CD14-positive monocyte (primary cell): ENCODE measurements at places on chromosomes 5 and 9.

- no peak for DNase-seq
Observed at GRCh38 chr9:116843863-116844620, 156.9 kb downstream of the TRIM32 start.

DNA sequence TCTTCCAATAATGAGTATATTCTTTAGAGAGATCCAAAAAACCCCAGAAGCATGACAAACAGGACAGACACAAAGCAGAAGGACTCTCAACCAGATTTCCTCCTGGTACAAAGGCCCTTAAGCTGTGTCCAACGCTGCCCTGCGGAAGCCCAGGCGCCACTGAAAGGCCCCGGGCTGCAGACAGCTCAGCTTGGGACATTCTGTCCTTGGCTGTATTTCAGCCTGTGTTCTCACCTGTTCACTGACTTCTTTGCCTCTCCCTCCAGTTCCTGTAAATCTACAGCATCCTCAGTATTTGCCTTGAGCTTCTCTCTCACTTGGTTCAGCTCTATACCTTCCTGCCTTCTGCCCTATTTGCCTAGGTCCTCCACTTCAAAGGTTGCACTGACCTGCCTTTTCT lies 96.5 kb downstream of the SH3TC2 start:
- DNase-seq = no peak

- DNase-seq = no peak
Observed at GRCh38 chr9:18706648-18707047, 232.7 kb downstream of the ADAMTSL1 start.

GRCh38 chr5:39420482-39421145 lies 4.2 kb downstream of the DAB2 start:
- peak; percentile 47 for DNase-seq

- peak; percentile 5 for DNase-seq
Observed at GRCh38 chr9:77648234-77649108, at the start of gene GNA14. TSS of gene GNA14 (minus strand) at chr9:77648322. CDS start at chr9:77647793, 529 bp downstream.

DNA sequence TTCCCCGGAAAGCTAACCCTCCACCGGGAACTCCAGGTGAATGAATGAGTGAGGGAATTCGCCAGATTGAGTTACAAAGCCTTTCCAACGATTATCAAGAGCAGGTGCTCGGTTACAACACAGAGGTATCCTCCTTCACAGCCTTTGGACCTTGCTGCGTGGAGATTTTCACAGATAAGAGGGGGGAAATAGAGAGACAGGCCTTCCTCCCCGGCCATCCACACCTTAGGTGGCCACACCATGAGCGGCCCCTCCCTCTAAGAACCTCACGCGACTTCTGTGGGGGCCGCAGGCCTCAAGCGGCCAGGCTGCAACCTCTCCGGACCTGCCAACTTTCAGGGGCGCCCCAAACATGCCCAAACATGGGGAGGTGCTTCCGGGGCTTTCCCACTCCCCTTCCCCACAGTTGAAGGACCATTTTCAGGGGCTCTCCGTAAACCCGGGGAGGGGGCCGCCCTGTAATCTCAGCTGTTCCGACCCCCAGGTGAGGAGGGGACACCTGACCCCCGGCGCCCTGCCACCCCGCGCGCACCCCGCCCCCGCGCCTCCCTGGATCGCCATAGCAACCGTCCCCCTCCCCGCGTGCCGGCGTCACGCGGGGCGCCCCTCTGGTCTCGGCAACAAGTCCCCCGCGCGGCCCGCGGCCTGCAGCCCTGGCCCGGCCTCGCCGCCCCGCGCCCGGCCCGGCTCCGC lies 603 bp downstream of the DENND1A start:
- DNase-seq = peak; percentile 23

GRCh38 chr5:109304309-109304708 lies 105.5 kb downstream of the PJA2 start:
- no peak for DNase-seq

GRCh38 chr9:126499911-126500599 lies 113.7 kb upstream of the LMX1B start:
- DNase-seq = no peak

DNA sequence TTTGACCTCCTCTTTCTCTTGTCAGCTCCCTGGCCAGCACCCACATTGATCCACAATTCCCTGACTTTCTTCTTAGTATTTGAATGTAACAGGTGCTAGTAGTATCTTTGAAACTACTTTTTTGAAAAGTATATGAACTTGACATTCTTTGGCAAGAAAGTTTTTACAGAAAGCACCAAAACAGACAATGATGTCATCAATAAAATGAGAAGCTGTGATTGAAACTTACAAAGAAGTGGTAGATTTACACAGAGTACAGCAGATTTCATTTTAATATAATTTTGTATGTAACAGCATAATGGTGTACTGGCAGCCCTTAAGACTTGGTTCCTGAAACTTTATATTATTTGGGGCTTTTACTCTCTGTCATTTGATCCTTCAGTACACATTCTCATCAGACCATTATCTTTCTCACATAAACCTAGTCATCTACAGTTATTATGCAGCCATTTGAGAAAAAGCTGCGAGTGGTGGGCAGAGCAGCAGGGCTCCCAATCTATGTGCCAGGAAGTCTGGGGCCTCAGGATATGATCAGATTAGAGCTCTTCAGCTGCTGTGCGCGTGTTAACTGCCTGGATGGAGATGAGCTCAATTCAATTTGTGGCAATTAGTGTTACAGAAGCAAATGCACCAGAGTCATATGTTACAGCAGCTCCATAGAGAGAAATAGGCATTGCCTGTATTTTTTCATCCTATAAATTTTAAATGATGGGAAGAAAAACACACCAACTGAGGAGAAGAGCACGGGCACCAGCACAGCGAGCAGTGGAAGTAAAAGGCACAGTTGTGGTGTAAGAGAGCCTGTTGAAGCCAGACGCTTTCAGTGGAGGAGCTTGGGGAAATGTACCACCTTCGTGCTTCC lies 126.1 kb downstream of the STARD4 start:
- no peak for DNase-seq

DNA sequence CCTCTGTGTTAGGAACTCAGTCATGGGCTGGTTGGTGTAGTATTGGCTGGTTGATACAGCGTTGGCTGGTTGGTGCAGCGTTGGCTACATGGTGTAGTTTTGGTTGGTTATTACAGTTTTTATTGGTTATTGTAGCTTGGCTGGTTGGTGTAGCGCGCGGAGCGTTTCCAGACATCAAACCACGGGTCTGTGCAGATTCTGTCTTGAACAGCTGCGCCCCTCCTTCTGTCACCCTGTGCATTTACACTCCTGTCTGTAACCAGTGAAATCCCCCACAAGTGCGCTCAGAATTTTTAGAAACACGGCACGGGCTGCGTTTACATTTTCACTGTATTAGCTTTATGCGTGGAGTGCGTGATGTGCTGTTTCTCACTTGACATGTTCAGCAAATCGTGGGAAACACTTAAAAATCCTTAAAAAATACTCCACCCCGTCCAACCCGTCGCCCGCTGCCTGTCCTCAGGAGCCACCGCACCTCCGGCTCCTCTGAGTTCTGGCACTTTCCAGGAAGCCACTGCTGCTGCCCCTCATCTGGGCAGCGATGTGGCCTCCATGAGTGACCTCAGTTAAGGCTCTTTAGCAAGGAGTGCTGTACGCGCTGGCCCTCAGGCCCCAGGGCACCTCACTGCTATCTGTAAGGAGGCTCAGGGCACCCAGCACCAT lies 20.8 kb downstream of the NKD2 start:
- no peak for DNase-seq

GRCh38 chr5:79898611-79899010 lies 92.5 kb downstream of the MTX3 start:
- DNase-seq = no peak

- no peak for DNase-seq
Observed at GRCh38 chr5:123132316-123132715, 43.3 kb downstream of the PRDM6 start.

GRCh38 chr5:124034963-124035362 lies 523.0 kb downstream of the CSNK1G3 start:
- DNase-seq = no peak

DNA sequence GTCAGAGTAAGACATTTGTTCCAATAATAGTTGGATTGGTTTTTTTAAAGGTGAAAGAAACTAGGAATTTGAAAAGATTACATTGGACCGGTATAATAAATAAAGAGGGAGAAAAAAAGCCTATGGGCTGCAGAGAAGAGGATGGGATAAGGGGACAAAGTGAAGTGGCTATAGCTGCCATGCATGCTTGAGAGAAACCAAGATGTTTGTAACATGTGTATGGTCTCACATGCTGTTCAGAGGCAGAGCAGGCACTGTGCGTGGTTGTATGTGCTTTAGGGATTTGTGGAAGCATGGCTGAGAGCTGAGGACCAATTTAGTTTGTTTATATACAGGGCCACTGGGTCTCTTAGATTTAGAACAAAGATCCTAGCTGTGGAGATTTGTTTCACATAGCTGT lies 32.7 kb downstream of the LNPEP start:
- DNase-seq = no peak

DNA sequence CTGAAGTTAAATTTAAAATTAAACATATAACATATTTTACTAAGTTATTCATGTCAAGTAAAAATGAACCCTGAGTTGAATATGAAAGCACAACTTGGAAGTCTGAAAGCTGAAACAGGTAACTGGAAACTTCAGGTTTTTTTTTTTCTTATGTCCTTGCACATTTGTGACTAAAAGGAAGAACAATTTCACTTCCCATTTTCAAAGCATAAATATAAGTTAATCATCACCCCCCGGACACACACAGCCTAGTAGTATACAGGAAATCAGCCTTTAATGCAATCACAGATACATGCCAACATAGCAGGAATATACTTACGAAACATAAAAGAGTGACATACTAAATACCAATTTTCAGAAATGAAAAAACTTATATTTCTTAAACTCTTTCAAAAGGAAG lies 225.9 kb downstream of the RFX3 start:
- DNase-seq = peak; percentile 75

- DNase-seq = no peak
Observed at GRCh38 chr9:137222190-137223077, at the start of gene RNF208. TSS of gene RNF208 (minus strand) at chr9:137222240. CDS start at chr9:137221212, 1,028 bp downstream.

DNA sequence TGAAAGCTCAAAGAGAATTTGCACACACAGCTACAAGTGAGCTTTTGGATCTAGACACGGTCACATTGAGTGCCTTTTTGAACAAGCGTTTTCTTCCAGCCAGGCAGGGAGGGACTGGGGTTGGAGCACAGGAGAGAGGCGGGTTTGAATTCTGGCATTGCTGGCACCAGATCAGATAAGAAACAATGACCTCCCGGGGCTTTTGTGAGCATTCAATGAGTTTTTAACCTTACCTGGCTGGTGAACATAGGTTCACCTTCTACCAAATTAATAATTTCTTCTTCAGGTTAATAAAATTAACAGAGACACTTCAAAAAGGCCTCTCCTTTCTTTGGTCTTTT lies 312.9 kb upstream of the MSX2 start:
- no peak for DNase-seq

GRCh38 chr5:150146235-150146634 lies 9.4 kb downstream of the PDGFRB start:
- DNase-seq = no peak

GRCh38 chr5:95615164-95615467 lies 4.8 kb upstream of the GPR150 start:
- DNase-seq = no peak

GRCh38 chr5:54520940-54521339 lies 3.4 kb downstream of the SNX18 start:
- no peak for DNase-seq

DNA sequence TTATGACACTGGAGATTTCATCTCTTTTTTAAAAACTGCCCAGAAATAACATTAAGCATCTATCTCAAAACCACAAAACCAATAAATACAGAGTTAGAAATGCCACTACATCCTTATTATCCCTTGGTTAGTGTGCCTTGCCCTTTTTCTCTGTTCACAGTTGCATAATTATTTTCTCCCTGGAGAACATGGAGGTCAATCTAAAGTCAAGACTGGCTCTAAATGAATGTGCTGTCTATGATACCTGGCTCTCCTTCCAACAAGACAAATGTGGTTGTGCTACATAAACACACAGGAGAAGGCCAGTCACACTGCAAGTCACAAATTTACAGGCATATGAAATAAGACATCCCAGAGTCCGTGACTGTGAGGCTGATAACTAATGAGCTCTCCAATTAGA lies 2.8 kb downstream of the FBN2 start:
- no peak for DNase-seq

DNA sequence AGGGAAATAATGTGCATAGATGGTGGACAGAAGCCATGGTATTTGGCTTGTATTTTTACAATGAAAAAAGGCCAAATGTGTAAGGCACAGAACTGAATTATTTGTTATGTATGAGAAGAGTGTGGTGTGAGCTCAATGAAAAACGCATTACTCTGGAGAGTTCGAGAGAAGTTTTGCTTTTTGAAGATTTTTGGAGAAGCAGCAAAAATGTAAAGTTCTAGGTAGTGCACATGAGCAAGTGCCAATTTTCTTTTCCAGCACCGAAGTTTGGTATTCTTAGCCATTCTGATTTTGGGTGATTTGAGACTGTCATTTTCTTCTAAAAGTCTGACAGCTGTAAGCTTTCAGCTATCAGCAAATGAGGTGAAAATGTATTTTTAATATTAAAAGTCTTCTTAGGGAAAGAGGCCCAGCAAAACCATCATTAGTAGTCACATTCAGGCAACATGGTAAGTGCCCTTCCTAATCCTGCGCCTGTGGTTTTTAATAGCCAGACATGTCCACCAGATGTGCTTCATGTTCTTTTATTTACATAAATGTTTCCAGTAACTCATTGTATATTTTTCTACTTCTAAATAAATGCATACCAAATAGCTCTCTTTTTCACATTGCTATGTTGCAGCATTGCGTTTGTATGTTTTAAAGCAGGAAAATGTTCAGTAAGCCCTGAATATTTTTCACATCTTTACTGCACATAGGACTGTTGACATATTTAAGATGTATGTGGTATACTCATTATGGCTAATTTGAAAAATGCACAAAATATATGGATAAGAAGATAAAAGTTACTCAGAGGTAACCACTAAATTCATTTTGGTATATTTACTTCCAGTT lies 50.4 kb downstream of the RASGRF2 start:
- no peak for DNase-seq

- DNase-seq = no peak
Observed at GRCh38 chr9:107472581-107473340, 16.8 kb downstream of the KLF4 start.

DNA sequence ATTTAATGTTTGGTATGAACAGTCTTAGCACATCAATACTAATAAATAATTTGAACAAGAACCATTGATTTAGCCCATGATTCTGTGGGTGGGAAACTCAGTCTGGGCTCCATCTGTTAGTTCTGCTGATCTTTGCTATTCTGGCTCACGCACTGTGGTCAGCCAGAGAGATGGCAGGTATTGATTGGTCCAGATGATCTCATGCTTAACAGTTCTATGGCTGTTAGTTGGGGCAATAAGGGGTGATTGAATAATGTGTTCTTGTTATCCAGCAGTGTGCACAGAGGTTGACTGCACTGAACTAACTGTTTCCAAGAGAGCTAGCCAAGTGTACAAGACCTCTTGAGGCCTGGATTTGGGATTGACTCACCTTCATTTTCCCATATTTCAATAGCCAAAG lies 824.3 kb downstream of the SEMA5A start:
- no peak for DNase-seq

DNA sequence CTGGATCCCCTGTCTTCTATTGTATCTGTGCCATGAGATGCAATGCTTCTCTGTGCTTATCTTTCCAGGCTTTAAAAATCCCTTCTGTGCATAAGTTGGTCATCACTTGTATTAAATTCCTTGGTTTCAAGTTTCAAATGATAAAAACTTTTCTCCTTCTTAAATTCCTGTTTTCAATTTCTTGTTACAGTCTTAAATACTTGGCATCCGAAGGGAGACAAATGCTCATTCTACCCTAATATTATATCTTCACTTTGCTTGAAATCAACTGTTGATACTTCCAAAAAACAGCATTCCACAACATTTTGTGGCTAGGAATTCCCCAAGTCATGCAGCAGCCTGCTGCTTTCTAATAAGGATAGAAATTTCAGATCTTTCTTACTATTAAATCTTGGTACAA lies 413.2 kb upstream of the ACTBL2 start:
- DNase-seq = no peak
